Activated naive CD4-positive, alpha-beta T cell treated with anti-CD3 and anti-CD28 coated beads, Interleukin-2, amount 50 U/mL, for 16 hours (primary cell): ENCODE measurements at places on chromosomes 1 and 21.

- no peak for DNase-seq
These were observed 90.8 kb downstream of the XPR1 start for GRCh38 chr1:180722586-180722985.

- no peak for DNase-seq
These were observed 14.1 kb downstream of the TOR3A start for GRCh38 chr1:179095924-179096323.

- DNase-seq: no peak
These were observed 39.4 kb downstream of the ZP4 start for GRCh38 chr1:237851210-237851845.

- DNase-seq: no peak
These were observed 380.2 kb downstream of the RWDD3 start for GRCh38 chr1:95614197-95614596.

GRCh38 chr21:28018741-28019669 is 973.7 kb downstream of the LTN1 start:
- DNase-seq: no peak

- DNase-seq: no peak
These were observed 653.4 kb downstream of the KCNT2 start for GRCh38 chr1:195954848-195955247.

DNA sequence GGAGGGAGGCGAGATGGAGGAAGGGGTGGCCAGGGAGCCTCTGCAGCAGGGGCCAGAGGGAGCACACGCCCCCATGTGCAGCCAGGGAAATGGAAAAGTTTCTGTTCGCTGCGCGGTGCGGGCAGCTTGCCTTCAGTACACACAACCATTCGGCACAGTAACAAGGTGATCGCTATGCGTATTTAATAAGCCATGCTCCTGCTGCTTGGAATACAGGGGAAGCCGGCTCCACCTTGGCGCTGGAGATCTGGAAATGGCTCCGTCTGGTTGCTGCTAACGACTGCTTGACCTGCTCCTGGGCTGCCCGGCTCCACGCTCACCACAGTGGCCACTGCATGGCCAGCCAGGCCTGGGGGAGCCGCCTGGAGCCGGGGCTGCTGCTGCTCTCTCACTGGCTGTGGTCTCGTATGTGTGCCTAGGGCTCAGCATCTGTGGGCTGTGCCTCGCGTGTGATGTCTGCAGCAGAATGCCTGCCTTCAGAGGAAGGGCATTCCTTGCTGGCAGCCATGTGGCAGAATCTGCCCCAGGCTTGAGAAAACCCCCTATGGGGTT is 86.4 kb upstream of the ACTL8 start:
- no peak for DNase-seq

DNA sequence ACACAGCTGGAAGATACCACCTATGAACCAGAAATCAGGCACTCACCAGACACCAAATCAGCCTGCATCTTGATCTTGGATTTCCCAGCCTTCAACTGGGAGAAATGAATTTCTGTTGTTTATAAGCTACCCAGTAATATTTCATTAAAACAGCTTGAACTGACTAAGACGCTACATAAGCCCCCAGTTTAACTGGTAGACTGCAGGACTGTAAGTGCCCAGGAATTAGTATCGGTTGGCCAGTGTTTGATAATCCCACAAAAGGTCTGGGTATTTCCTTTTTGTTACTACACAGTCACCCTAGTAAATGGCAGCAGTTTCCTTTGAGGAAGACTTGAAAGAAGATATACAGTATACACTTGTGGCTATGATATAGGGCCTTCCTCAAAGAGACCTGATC is 7.3 kb upstream of the SLC35D1 start:
- no peak for DNase-seq
